Cardiac fibroblast (primary cell): ENCODE measurements at places on chromosomes 13 and 19.
A peak's percentile ranks its signal among the peaks of the same experiment; 100 is the strongest.

DNA sequence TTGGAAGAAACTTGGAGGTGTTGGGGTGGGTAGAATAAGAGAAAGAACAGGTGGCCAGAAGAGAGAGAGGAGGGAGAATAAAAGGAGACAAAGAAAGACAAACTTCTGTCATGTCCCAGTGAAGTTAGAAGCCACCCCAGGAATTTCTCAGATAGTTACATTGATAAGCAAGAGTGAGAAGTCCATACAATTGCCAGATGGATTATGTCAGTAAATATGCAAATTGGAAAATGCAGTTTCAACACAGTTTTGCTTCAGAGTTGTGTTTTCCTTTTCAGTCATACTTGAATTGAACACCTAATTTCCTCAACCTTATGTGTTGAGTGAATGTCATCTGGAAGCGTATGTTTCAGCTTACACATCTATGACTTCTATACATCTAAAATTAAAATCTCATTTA is 139.2 kb downstream of the RXFP2 start:
- no peak for DNase-seq

GRCh38 chr13:67106502-67107057 is 123.6 kb downstream of the PCDH9 start:
- DNase-seq = no peak

DNA sequence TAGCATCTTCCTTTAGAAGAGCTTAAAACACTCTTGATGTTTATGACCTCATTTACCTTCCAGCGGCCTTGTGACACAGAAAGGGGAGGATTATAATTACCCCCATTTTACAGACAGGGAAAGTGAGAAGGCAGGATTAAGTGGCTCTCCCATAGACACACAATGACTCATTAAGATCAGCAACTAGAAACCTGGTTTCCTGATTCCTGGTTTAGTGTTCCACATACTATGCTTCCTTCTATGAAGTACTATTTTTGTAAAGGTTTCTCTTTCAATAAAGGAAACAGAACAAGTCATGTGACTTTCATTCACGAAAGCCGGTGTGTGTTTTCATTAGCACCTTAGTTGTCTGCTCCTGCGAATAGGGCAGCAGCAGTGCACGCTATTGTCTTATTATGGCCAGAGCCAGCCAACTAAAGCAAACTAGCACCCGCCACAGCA is 8.3 kb downstream of the IRS2 start:
- DNase-seq = no peak

DNA sequence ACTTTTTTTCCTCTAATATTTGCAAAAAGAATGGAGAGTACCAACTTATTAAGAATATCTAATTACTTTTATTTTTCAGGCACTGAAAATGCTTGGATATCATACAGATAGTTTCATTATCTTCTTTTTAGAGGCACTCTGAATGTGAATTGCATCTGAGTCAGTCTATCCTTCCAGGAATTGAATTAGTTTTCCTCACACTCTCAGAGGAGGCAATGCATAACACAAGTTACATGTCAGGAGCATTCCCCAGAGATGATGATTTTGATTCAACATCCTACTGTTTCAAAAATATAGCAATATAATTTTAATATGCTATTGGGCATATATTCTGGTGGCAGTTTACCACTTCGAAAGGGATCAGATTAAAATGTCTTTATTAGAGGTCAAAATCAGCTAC is 1315.4 kb downstream of the PCDH9 start:
- peak; percentile 72 for DNase-seq

GRCh38 chr13:109156181-109156935 is 526.9 kb downstream of the MYO16 start:
- DNase-seq = peak; percentile 92

- DNase-seq = no peak
Measured at GRCh38 chr19:40243181-40243580, 16.7 kb upstream of the CCNP start.

- no peak for DNase-seq
Measured at GRCh38 chr13:85603735-85604134, 195.5 kb downstream of the SLITRK6 start.

- no peak for DNase-seq
Measured at GRCh38 chr13:41460074-41460465, 2.7 kb downstream of the RGCC start.

GRCh38 chr13:100721885-100722512 is 47.4 kb upstream of the TMTC4 start:
- DNase-seq = peak; percentile 54

- peak; percentile 63 for DNase-seq
Measured at GRCh38 chr13:49444524-49445395, 686 bp downstream of the SETDB2 start.

GRCh38 chr19:5006201-5006600 is 37.3 kb downstream of the KDM4B start:
- DNase-seq = peak; percentile 15

GRCh38 chr19:33374236-33374714 is 766 bp downstream of the CEBPG start:
- no peak for DNase-seq

DNA sequence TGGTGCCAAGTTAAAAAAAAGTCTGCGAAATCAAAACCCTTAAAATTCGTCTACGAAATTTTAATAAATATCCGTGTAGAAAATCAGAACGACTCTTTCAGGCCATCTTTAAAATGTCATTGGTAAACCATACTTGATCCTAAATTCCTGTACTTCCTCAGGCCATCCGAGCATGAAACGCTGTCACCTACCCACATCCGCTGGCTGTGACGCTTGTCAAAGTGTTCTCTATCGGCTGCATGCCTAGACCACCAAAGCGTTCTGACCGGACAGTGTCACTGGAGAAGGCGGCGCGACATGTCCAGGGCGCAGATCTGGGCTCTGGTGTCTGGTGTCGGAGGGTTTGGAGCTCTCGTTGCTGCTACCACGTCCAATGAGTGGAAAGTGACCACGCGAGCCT is 119.0 kb upstream of the CLDN10 start:
- DNase-seq = no peak

DNA sequence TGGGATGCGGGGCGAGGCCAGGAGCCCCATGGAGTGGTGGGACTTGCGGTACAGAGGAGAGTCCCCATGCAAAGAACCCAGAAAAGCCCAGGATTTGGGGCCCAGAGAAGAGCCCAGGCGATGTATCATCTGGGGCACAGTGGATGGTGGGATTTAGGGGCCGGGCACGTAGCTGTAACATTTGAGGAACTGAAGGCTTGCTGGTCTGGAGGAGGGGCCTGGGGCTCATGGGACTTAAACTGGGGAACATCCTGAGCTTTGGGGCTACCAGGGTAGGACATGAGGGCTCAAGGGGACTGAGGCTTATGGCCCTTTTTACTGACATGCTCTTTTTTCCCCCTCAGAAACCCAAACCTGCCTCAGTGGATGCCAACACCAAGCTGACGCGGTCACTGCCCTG is 13.5 kb downstream of the MED25 start:
- no peak for DNase-seq

- DNase-seq = no peak
Measured at GRCh38 chr19:41031916-41032315, 40.8 kb downstream of the CYP2B6 start.

GRCh38 chr19:19031891-19032290 is 1.4 kb downstream of the SUGP2 start:
- no peak for DNase-seq

DNA sequence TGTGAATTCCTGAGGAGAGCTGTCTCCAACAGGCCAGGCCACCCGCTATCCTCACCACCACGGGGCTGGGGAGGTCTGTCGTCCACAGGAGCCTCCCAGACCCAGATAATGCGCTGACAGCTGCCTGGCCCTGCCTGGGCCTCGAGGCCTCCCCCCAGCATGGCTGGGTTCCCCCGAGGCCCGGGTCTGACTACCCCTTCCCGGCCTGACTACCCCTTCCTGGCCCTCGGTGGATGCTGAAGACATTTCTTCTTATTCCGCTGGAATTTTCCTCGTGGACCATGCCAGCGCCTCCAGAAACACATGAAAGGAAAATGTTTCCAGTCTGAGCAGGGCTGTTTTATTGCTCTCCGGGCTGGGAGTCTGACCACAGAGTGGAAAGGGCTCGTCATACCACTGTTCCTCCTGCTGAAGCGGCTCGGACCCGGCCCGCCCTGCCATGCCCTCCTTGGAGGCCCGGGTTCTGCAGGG is 16.8 kb upstream of the COMP start:
- DNase-seq = peak; percentile 58

DNA sequence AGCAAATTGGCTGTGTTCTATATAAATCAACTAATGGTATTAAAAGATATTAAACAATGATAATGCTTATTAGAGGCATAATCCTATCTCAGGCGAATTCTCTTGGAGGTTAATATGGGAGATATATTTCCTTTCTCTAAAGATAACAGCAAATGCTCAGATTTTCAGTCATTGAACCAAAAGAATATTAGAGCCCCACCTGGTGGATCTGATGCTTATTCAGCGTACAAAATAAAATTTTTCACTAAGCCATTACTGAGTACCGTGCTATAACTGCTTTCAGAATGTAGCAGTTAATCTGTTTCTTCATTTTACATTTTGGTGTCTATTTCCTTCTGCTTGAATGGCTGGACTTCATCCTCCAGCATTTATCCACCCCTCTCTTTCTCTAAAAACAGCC is 143.3 kb upstream of the IPO5 start:
- peak; percentile 57 for DNase-seq

GRCh38 chr13:92354583-92354982 is 872.0 kb upstream of the GPC6 start:
- peak; percentile 20 for DNase-seq

GRCh38 chr13:99977912-99978798 is 3.4 kb upstream of the ZIC2 start:
- DNase-seq = no peak
